Forelimb muscle (tissue), 1 donor: ENCODE measurements at places on chromosomes 11 and 22.

DNA sequence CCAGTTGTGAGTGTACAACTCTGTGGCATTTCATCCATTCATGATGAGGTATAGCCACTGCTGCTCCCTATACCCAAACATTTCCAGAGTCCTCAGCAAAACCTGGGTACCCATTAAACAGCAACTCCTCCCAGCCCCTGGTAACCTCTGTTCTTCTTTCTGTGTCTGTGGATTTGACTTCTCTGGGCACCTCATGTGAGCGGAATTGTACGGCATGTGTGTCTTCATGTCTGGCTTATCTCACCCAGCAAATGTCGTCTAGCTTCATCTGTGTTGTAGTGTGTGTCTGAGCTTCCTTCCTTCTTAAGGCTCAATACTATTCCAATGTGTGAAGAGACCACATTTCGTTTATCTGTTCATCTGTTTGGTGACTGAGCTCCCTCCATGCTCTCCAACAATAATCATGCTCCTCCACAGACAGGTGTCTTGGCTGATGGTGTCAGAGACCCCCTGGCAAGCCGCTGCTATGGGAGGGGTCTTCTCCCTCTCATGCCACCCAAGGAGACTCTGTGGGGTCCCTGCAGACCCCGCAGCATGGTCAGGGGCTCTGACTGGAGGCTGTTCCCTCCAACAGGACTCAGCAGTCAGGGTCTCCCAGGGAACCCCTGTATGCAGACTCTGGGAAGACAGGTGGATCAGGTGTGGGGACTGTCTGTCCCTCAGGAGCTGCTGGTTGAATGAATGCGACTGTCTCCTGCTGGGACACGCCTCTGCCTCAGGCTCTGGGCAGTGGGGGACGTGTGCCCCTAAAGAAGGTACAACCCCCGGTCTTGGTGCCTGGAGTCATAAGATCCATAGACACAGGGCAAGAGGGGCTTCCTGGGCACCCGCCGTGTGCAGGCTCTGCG is 52.7 kb downstream of the SMIM38 start:
- no peak for DNase-seq

DNA sequence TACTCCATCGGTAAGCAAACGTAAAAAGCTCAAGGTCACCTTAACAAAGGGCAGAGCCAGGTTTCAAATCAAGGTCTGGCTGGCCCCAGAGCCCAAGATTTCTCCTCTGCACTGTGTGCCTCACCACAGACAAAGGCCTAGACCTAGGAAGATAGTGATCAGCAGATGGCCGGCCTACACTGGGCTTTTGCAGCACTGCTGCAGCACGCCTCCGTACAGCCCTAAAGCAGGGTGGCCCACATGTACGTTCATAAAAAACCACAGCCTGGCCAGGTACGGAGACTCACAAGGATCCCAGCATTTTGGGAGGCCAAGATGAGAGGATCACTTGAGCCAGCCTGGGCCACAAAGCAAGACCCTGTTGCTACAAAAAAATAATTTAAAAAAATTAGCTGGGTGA is 106.3 kb upstream of the PITPNB start:
- no peak for DNase-seq

- DNase-seq: no peak
Measured at GRCh38 chr22:42970029-42970428, 44.9 kb downstream of the PACSIN2 start.

- DNase-seq: no peak
Measured at GRCh38 chr11:121244884-121245283, 47.7 kb upstream of the SC5D start.
